HEK293T (cell line): ENCODE measurements at places on chromosomes 5 and 9.
A peak's percentile ranks its signal among the peaks of the same experiment; 100 is the strongest.

DNA sequence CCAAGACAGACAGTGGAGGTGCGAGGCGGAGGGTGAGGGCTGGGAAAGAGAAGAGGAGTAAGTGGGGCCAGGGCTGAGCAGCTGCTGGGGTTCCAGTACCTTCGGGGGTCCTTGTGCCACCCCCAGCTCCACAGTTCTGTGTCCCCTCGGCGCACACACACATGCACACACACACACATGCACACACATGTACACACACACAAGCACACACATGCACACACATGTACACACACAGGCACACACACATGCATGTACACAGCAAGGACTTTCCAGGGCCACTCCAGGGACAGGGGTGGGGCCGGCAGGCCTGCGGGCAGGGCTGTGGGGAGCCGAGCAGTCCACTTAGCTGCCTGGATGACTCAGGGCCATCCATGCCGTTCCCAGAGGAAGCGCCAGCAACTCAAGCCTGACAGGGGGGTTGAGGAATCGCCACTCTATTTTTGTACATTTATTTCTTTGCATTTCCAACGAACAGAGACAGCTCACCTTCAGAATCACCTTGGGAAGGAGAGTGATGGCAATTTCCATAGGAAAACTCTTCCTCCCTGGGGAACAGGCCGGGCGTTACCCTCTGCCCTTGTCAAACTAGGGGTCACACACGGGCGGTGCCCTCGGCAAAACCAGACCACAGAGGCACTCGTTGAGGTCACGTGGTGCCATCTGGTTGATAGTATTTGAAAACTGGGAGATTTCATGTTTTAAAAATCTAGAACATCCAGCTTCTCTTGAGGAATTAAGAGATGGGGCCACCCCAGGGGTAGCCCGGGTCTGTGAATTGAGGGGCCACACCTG, 135.7 kb downstream of the ADAMTS2 start:
- DNase-seq, result no peak

- DNase-seq, result no peak
Observed at GRCh38 chr9:88652876-88653275, 117.9 kb downstream of the NXNL2 start.

GRCh38 chr5:94544031-94544650, 74.3 kb downstream of the KIAA0825 start:
- DNase-seq, result no peak

- DNase-seq, result no peak
Observed at GRCh38 chr9:87844506-87844905, 38.2 kb upstream of the SPATA31E1 start.

DNA sequence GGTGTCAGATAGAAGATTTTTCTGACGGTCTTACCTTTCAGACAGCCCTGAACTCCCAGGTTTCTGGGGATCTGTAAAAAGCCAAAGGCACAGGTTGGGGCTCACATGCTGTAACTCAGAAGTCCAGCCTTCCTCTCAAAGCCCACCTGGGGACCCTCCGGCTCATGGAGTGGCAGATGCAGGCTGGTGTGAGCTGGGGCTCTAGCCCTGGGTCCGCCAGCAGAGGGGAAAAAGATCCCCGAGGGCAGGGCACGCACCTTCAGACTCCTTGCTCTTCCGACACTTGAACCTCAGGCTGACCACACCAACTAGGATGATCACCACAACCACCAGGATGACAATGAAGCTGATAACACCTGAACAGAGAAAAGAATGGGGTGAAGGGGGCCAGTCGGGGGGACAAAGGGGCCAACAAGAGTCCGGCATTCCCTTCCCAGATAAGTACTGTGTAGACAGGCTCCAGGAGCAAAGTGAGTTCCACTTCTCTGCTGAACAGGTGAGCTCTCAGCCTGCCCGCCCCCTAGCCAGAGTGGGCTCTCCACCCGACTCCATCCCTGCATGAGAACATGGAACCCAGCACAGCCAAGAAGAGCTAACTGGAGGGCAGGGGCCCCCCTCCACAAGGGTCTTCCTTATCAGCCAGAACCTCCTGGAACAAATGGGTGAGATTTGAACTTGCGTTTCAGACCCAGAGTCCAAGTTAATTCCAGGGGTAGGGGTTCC, 7.8 kb downstream of the ECSCR start:
- DNase-seq, result no peak

GRCh38 chr9:132586830-132587591, 4.6 kb downstream of the BARHL1 start:
- no peak for DNase-seq

DNA sequence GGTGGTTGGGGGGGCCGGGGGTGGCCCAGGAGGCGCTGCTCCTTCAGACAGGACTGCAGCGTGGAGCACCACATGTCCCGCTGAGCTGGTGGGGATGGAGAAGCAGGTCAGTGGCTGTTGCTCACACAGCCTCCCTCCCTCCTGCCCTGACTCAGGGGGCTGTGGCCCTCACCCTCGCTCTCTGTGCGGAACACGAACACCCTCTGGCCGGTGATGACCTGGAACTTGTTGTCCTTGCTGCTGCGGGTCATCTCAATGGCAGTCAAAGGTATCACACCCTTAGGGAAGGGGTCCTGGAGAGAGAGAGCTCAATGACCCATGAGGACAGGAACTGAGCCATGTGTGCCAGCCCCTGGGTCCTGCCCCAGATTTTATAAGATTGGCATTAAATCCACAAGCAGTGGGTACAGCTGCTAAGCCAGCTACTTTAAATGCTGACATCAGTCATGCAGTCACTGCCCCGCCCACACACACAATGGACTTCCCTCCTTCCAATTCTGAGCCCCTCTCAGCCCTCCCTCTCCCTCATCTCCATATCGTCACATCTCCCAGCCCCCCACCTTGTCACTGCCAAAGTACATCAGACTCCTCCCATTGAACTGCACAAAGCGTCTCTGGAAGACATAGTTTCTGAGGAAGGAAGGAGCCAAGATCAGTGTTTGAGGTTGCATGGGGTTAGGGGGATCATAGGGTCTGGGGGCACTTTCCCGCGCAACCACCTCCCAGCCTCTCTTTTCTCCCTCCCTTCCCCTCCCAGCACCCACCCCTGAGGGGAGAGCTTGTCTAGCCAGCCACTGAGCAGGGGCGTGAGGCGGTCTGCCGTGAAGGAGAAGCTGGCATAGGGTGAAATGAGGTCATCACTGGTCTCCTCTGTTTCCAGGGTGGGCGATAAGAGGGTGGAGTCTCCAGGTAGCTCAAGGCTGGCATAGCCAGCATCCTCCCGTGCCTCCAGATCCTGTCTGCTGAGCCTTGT, 8.9 kb downstream of the ARAP3 start:
- DNase-seq, result no peak

DNA sequence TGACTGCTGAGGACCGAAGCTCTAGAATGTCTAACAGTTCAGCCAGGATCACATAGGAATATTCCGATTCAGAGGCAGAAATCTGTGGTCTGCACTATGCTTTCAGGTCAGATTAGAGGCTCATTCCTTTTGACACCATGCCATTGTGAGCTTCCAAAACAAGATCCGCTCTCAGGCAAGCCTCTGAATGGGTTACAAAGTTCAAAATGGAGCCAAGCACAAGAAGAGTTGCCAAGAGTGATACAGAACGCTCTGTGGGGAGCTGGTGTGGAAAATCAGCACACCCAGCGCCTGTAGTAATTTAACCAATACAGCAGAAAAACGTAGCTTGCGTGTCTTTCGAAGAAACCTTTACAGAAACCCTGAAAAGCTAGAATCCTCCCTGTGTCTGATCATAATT, 33.3 kb upstream of the FAT2 start:
- DNase-seq, result no peak

- DNase-seq, result no peak
Observed at GRCh38 chr5:81787474-81788242, 36.8 kb upstream of the SSBP2 start.

GRCh38 chr5:173764332-173765028, 123.7 kb upstream of the CPEB4 start:
- DNase-seq, result peak; percentile 74

DNA sequence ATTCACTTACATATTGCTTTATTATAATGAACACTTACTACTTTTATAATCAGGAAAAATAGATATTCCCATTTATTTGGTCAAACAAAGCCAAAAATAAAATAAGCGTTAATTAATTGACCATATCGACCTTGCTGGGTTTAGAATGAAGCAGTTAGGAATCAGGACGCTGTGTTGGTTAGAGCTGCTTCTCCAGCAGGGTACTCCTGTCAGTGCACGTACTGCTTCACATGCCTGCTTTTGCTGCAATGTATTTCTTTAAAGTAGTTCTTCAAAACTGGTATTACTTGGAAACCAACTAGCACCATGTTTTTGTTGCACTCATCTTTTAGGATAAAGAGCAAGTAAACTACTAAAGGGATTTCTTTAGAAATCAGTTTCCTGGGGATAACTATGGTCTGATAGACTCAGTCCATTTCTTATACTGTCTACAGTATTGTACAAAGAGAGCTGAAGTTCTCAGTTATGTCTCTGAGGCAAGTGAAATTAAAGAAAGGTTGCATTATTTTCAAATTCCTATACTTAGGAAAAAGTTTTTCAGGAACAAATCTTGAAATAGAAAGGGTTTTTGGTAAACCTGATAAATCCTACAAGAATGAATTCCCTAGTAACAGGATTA, 6.8 kb upstream of the TRMO start:
- DNase-seq, result no peak

GRCh38 chr5:58274191-58274590, 185.7 kb downstream of the PLK2 start:
- no peak for DNase-seq

GRCh38 chr5:124692324-124692723, 54.1 kb downstream of the ZNF608 start:
- DNase-seq, result no peak

DNA sequence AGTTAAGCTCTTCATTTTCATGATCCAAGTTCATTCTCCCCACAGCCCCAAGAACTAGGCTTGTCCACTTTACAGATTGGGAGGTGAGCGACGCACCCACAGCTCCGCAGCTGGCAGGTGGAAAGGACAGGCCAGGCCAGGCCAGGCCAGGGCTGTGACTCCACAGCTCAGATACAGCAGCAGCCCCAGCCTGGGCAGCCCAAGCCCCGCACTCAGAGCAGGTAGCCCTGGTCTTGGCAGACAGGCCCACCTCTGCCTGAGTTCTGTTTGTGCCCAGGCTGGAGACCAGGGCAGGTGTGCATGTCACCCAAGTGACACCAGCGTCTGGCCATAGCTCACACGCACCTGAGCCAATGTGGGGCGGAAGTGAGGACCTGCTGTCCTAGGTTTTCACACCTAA, 124.7 kb downstream of the WNK2 start:
- DNase-seq, result no peak

- no peak for DNase-seq
Observed at GRCh38 chr5:66969963-66970362, 226.6 kb downstream of the CD180 start.

DNA sequence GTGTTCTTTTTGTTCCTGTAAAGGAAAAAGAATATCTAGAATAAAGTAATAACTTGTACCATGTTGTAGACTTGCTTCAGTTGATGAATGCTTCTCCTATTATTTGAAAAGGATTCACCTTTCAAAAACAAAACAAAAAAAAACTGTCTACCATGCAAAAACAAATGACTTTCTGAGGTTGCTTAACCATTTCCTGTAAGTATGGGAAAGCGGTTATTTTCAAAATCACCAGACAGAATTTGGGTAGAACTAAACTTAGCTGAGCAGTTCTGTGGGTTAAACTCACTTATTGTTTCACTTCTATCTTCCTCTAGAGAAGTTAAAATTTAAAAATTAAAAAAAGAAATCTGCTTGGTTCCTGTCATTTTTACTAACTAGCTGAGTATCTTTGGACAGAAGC, 25.2 kb downstream of the LNPEP start:
- DNase-seq, result no peak

DNA sequence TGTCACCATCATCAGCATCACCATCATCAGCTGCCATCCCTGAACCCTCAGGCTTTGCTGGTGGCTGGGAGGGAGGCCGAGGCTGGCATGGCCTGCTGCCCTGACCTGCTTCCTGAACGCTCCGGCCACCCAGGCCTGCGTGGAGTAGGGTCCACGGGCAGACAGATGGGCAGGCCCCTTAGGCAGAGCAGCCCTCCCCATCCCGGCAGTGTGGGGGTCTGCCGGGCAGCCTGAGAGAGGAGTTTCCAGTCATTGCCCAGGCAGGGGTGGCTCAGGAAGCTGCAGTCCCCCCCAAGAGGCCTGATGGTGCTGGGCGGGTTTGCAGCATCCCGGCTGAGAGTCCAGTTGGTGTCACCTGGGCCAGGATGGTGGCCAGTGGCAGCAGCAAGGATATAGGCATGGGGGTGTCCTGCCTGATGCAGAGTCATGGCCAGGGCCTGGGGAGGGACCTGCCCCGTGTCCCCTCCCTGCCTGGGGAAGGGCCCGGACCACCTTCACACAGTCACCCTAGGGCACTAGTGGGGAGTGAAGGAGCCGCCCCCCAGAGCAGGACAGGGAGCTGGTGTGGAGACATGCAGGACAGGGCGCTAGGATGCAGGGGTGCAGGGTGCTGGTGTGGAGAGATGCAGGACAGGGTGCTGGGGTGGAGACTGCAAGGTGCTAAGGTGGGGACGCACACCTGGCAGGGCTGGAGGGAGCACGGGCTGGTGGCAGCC, 7.7 kb upstream of the EGFL7 start:
- no peak for DNase-seq

GRCh38 chr5:157241483-157241882, 24.4 kb upstream of the CYFIP2 start:
- DNase-seq, result no peak

DNA sequence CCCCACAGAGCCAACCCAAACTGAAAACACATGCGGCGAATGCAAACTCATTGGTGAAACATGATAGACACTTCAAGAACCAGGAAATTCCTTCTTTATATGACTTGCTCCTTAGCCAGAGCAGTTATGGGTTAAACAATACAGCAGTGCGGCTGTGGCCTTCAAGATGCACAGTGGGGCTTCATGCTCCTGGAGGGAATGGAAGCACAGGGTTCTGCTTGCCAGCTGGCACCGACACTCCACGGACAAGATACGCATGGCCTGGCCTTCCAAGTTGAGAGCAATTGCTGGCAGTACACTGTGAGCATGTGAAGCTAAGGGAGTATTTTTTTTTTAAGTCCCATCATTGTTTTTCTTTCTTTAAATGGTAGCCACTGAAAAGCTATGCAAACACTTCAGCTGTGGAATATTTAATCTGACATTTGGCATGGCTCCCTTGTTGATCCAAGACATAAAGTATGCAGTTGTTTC, 451.6 kb upstream of the CD180 start:
- no peak for DNase-seq

DNA sequence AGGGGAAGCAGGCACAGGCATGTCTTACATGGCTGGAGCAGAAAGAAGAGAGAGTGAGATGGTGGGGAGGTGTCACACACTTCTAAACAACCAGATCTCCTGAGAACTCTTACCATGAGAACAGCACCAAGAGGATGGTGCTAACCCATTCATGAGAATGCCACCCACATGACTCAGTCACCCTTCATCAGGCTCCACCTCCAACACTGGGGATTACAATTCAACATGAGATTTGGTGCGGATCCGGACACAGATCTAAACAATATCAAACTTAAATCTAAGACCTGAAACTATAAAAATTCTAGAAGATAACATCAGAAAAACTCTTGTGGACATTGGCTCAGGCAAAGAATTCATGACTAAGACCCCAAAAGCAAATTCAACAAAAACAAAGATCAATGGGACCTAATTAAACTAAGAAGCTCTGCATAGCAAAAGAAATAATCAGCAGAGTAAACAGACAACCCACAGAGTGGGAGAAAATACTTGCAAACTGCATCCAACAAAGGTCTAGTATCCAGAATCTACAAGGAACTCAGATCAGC, 65.4 kb downstream of the SPATA31C2 start:
- DNase-seq, result no peak
